Right renal cortex interstitium (tissue), 3 donors: ENCODE measurements at places on chromosomes 13 and 19. TPM values are rescaled to one million over a fixed set of nuclear protein-coding genes. Genes with fewer than 3 reads are reported as not detected.

The SGCG gene
- 5.1 TPM for polyA plus RNA-seq

The STX10 gene
- 59.8 TPM for polyA plus RNA-seq

The ZNF154 gene
- polyA plus RNA-seq = 24.1 TPM

GRCh38 chr13:42981317-42981716 is 10.7 kb downstream of the EPSTI1 start:
- no peak for DNase-seq

DNA sequence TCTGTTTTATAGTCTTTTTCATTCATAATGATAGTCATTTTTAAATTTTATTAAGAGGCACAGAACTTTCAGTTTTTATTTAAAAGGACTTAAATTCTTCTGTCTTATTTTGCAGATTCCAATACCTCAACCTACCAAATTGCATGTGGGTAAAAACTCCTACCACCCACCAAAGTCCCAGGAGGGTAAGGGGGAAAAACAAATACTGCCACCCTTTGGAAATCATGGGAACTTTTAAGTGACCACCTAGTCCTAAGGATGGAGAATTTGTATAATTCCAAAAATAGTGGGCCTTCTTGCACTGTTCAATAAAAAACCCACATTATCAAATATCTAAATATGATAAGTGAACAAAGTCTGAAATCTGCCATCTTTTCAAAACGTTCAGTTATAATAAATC is 9.7 kb downstream of the SUPT20H start:
- DNase-seq = no peak

- DNase-seq = no peak
Observed at GRCh38 chr19:289651-290371, 1.4 kb downstream of the PLPP2 start.

DNA sequence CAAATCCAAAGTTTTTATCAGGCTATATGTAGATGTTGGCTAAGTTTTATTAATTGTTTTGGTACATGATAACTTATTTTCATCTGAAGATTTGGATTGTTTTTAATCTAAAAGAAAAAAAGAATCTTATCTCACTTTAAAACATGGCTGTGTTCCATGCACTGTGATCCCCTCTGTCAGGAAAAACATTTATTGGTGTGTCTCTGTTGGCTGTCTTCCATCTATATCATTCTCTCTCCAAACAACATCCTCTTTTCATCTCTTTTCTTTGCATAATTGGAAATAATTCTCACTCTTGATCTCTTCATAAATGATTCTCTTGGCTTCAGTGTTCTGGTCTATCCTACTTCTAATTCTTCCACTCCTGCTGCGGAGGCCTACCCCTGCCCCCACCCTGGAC is 4.2 kb downstream of the NALCN start:
- DNase-seq = no peak

- DNase-seq = no peak
Observed at GRCh38 chr19:16614941-16615340, 13.1 kb downstream of the MED26 start.

DNA sequence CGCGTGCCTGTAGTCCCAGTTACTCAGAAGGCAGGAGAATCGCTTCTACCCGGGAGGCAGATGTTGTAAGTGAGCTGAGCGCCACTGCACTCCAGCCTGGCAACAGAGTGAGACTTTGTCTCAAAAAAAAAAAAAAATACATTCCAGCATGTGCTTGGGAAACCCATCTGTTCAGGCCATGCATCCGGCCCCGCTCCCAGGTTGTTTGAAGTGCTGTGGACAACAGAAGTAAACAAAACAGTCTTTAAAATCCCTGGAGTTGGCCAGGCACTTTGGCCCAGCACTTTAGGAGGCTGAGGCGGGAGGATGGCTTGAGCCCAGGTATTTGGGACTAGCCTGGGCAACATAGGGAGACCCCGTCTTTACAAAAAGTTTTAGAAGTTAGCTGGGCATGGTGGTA is 3.2 kb upstream of the PTPRS start:
- no peak for DNase-seq
